ENCODE measurements at places on chromosomes 5 and 9.

- DNase-seq: no peak
Measured at GRCh38 chr9:34417734-34418133, 40.6 kb downstream of the FAM219A start.

DNA sequence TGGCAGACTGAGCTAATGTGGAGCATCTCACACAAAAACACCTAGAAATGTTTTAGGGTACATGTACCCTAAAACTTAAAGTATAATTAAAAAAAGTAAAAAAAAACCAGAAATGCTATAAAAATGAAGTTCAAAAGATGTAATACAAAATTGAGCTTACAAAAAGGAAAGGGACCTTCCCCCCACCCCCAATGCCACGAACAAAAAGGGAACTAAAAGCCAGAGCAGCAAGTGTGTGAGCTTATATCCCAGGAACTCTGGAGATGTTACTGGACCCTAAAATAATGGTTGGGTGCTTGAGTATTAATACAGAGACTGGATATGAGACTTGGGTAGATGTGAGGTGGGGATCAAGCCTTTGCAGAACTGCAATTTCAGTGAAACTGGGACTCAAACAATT is 11.0 kb downstream of the SPATA9 start:
- DNase-seq: no peak

DNA sequence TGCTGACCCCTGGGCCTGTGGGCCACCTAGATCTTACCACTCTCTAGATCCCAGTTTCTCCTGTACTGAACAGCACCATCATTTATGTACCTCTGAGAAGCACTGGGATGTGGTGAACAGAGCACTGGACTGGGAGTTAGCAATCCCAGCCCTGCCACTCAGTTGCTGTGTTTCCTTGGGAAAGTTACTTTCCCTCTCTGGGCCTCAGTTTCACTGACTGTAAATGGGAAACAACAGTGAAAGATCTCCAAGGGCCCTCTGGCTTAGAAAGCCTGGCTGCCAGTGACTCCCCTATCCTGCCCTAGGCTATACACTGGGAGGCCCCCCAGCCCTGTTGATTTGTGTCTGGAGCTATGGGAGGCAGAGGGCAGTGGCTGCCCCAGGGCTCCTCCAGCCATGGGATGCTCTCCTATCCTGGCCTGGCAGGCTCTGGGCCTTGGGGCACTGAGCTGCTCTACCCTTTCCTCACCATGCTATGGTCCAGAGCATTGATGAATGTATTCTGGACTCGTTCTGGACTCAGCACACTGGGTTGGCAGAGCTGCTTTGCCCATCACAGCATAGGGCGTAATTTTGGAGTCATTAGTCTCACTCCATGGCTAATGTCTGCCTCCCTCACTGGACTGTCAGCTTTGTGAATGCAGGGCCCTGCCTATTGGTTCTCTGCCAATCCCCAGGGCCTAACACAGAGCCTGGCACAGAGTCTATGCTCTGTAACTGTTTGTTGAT is 99.3 kb downstream of the RGS3 start:
- DNase-seq: no peak

DNA sequence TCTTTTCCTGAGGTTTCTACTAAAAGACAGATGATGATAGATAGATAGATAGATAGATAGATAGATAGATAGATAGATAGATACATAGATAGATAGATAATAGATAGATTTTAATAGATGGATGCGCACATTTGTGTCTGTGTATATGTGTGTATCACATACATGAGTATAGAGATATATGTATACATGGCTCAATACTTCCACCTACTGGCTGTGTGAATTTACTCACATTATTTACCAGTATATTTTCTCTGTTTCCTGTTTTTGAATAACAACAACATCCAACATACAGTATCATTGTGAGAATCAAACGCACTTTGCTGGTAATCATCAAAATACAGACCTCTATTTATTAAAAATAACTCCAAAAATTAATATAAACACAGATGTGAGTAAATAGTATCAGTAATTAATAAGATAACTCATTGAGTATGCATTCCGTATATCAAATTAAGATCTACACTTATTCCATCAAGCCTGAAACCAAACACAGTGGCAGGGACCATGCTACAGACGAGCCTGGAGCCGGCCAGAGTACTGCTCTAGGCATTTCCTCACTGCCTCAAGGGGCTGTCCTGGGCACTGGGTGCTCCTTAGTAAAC is 338.0 kb downstream of the SEMA5A start:
- peak; percentile 26 for DNase-seq

- no peak for DNase-seq
Measured at GRCh38 chr9:88724331-88724730, 189.4 kb downstream of the NXNL2 start.

DNA sequence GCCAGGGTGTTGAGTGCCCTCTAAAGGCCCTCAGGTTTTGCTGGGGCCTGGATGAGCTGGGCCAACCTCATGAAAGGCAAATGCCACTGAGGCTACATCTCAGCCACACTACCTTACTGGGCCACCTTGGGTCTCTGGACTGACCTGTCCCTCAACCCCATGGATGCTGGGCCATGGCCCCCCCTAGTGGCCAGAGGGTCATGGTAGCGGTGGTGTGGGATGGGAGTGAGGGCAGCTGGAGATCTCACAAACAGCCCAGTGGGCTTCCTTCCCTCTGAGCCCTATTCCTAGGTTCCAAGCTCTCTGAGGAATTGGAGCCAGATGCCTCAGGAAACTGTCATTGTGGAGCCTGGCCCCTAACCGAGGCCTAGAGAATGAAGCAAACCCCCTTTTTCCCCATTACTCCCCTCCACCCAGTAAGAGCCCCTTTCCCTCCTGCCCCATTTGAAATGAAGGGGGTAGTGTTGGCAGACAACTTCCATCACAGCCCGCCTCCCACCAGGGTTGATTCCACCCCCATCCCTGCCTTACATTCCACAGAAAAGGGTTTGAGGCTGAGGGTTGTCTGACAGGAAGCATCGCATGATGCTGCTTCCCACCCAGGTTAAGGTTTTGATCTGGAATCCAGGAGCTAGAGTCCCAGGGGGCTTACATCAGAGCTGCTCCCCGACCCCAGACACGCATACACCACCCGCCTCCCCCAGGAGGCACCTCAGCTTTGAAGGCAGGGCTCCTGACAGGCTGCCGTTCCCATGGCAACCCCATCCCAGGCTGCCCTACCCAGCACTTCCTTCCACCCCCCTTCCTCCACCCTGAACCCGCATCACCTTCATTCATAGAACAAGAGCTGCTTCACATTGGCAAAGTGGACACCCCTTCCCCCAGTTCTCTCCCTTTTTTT is 63.9 kb downstream of the PCDH1 start:
- peak; percentile 82 for DNase-seq

GRCh38 chr9:88672874-88673689 is 138.1 kb downstream of the NXNL2 start:
- no peak for DNase-seq

DNA sequence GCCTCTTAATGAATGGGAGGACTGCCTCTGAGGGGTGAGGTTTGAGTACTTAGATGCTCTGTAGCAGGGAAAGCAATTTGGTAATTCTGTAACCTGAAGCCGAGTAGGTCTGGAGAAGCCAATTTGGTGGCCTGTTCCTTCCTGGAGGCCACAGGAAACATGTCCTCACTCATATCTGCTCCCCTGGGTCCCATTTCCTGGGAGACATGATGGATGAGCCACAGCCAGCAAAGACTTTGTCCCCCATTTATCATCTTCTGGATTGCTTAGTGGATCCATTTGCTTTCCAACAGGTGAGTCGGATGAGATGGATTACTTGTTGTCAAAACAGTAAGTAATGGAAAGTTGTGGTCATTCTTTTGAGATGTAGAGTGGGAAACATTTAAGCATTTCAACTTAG is 99.8 kb upstream of the KLF9 start:
- DNase-seq: no peak

GRCh38 chr5:59099270-59099994 is 516.6 kb downstream of the RAB3C start:
- DNase-seq: peak; percentile 30

DNA sequence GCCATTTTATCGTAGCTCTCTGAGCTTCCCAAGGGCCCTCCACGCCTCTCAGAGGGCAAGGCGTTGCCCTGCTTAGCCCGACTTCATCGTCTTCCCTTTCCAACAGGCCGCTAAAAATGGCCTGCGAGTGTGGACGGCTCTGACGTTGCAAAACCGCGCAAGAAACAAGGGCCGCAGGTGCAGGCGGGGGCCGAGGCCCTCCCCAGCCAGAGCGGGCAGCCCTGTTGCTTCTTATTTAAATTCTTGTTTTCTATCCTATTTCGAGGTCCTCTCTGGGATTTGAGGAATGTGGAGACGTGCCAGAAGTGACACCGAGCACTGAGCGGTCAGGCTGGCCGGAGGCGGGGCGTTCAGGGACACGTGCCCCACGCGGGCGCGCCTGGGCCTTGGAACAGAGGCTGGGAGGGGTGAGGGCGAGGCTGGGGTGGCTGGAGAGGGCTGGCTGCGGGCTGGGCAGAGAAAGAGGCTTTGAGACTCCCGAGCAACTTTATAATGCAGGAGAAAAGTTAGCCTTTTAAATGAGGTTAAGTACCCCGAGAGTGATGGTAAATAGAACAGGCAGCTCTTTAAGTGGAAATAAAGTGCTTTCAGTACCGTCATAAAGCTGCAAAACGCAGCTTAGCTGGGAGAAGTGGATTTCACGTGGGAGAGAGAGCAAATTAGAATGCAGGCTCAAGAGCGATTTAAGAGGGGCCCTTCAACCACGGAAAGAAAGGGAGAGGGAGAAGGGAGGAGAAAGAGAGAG is 243.6 kb downstream of the AUH start:
- no peak for DNase-seq

- no peak for DNase-seq
Measured at GRCh38 chr9:88197016-88197415, 58.7 kb upstream of the SPATA31C2 start.

GRCh38 chr9:136847088-136847825 is 2.0 kb upstream of the PHPT1 start:
- peak; percentile 64 for DNase-seq

- no peak for DNase-seq
Measured at GRCh38 chr9:135335691-135336181, 143.8 kb upstream of the PPP1R26 start.

DNA sequence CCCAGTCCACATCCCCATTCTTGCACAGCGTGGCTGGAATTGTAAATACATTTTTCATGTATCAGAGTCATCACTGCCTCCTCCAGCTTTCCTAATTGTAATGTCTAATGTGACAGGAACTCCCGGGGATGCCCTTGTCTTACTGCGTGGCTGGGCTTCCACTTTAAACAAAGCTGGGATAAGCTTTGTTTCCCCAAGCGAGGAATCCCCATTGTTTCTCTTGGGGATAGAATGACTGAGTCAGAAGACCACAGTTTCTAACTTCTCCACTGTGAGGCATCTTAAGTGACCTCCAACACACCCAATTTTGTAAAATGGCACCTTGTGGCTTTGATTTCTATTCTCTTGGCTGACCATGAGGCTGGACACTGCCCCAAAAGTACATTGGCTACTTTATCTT is 22.4 kb downstream of the ARPC5L start:
- DNase-seq: no peak

GRCh38 chr5:98570661-98571191 is 202.7 kb upstream of the RGMB start:
- DNase-seq: no peak

DNA sequence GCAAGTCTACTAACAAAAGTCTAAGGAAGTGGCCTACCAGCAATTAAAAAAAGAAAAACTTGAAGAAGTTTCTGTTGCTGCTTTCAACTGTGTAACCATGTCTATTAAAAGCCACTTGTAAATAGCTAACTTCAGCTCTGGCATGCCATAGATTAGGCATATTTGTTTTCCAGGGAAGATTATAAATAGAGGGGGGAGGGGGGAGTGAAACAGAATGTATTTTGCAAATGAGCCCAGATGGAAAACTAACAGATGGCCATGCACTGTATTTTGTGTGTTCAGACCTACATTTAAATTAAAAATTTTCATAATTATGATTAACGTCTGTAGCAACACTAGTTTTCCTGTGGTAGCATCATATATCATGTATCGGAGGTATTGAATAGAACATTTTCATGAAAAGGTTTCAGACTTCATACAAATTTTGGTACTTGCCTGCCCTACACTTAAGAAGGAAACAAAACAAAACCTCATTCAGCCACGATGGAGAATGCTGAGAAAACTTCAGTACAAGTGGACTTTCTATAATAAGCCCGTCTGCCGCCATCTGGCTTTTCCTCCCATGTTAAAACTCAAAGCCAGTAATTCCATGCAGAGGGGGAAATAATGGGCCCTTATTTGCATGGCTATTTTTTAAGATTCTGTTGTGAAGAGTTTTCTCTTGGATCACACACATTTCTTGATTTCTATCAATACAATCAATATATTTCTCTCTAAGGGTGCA is 220.4 kb upstream of the SMARCA2 start:
- DNase-seq: no peak

- no peak for DNase-seq
Measured at GRCh38 chr5:136205941-136206340, 13.0 kb upstream of the SMIM32 start.

GRCh38 chr5:126912616-126913200 is 117.7 kb downstream of the MARCHF3 start:
- no peak for DNase-seq

GRCh38 chr5:123882965-123883345 is 371.0 kb downstream of the CSNK1G3 start:
- DNase-seq: no peak

- DNase-seq: no peak
Measured at GRCh38 chr5:134732819-134733218, 5.5 kb upstream of the CAMLG start.

- DNase-seq: no peak
Measured at GRCh38 chr5:122957457-122957856, 79.1 kb downstream of the PPIC start.

GRCh38 chr5:73280821-73281746 is 108.1 kb downstream of the TMEM174 start:
- DNase-seq: no peak

- peak; percentile 11 for DNase-seq
Measured at GRCh38 chr9:33139421-33140228, 27.5 kb downstream of the B4GALT1 start.

GRCh38 chr9:114386886-114387679 is 699 bp downstream of the AKNA start:
- no peak for DNase-seq

- no peak for DNase-seq
Measured at GRCh38 chr9:112719696-112720095, 1.8 kb upstream of the INIP start.

GRCh38 chr5:15737871-15738664 is 238.1 kb downstream of the FBXL7 start:
- DNase-seq: no peak

- DNase-seq: peak; percentile 78
Measured at GRCh38 chr9:34675048-34675714, 12.7 kb upstream of the CCL27 start.

GRCh38 chr5:75335952-75336614 is 937 bp upstream of the HMGCR start:
- DNase-seq: peak; percentile 50
